ENCODE measurements at places on chromosomes 4 and X.

GRCh38 chrX:39248330-39248729 lies 447.1 kb downstream of the MID1IP1 start:
- DNase-seq: no peak

- DNase-seq: no peak
Measured at GRCh38 chrX:107985033-107985432, 2.9 kb upstream of the TEX13B start.

DNA sequence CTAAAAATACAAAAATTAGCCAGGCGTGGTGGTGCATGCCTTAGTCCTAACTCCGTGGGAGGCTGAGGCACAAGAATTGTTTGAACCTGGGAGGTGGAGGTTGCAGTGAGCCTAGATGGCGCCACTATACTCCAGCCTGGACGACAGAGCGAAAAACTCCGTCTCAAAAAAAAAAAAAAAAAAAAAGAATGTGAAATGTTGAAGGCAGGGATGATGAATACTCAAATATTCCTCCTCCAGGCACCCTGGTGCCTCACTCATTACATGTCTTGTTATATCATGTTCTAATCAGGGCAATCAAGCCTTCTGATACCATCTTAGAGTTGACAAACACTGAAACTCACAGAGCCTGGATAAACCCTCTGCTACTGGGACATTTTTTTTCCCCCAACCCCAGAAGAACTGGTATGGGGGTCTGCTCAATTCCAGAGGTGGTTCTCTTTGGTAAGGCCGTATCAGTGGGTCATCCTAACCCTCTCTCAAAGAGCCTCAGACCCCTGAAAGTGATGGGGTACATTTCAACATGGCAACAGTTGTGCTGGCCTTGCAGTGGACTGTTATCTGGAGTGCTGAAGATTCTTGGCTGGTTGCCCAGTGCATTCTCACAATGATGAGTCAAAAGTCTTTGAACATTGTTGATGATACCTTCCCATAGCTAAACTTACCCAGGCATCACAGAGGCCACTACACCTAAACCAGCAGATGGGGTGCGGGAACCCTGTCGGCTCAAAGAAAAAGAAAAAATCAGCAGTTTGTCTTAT lies 2.4 kb upstream of the SH3KBP1 start:
- DNase-seq: peak; percentile 64

DNA sequence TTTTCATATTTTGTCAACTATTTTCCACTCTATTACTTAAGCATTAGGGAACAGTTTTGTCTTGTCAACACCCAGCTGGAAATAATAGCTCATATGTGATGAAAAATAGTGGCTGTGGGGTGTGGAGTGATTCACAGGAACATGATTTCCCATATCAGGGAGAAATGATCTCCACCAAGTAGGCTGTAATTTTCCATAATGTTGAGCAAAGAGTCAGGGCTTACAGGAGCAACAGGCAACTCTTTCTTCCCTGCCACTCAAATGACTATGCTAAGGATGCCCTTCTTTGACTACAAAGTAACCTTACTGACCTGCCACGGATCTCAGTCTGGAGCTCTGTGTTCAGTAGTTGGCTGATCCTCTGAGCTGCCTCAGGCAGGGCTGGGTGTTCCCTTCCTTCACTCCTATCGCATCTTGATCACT lies 90.0 kb upstream of the GATB start:
- no peak for DNase-seq

GRCh38 chr4:3869661-3870566 lies 103.7 kb downstream of the ADRA2C start:
- DNase-seq: no peak
